ENCODE measurements at places on chromosomes 13 and 19.

GRCh38 chr13:81990652-81991051 is 1649.7 kb upstream of the SPRY2 start:
- DNase-seq: no peak

DNA sequence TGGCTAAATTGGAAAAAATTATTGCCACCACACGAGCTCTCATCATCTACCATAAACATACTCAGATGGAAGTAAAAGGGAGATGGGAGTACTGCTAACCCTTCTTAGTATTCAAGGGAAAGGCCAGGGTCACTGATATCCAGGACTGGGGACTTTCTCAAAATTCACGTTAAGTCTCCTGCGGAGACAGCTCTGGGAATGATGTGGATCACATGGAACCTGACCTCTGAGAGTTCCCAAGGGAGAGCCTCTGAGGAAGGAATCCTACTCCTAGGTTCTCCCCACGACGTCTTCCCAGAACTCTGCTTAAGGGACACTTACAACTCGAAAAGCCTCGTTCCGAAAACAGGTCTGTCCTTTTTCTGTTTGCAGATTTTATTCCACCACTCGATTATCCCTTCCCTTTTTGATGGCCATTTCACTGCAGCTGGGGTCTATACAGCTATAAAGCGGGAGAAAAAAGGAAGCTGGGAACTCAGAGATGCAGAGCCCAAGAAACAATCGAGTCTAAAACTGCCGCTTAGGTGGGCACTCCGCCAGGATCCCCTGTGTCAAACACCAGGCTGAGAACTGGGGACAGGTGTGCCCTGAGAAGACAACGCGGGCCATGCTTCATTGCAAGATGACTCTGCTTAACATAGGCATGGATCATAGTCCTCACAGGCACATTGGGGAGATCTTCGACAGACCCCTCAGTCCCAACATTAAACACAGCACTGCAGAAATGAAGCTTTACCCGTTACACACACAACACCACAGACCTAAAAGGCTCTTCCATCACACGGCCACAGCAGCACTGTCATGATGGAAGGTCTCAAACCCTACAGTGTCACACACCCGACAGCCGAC is 823 bp upstream of the ZNF567 start:
- DNase-seq: no peak

- no peak for DNase-seq
These were observed 8.5 kb downstream of the CDX2 start for GRCh38 chr13:27960362-27961226.

GRCh38 chr13:24716011-24716410 is 35.8 kb downstream of the ATP12A start:
- no peak for DNase-seq

DNA sequence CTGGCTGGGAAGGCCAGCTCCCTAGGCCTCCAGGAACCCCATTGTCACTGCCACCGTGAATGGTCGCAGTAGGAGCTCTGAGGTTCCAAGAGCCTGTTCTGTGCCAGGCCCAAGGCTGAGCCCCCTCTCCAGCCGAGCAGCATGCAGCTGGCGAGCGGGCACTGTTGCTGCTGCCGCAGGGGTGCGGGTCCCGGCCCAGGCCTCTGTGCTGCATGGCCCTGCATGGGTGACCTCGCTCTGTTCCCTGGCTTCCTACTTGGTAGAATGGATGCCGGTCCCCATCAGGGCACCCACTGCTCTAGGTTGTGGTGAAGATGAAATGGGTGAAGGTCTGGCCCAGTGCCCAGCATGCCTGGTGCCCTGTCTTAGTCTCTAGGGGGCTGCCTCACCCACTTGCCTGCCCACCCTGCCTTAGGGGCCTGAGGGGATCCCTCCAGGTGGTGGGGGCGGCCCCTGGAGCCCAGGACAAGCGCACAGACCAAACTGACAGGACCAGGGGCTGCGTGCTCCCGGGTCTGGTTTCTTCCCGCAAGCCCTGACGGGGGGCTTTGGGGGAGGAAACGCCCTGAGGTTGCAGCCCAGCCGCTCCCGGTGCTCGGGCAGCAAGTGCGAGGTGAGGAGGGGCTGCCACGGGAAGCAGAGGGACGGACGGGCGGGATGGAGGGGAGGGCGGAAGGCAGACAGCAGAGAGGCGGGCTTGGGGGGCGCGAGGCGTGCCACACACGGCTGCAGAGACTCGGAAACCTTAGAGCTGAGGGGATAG is 8.7 kb upstream of the UQCR11 start:
- DNase-seq: no peak

GRCh38 chr13:32988608-32989289 is 27.5 kb upstream of the KL start:
- no peak for DNase-seq
